ENCODE measurements at places on chromosomes 16 and 17.
A peak's percentile ranks its signal among the peaks of the same experiment; 100 is the strongest.

- DNase-seq: no peak
Observed at GRCh38 chr17:32636598-32637218, 149.9 kb downstream of the CDK5R1 start.

GRCh38 chr16:17149904-17150483, 320.8 kb downstream of the XYLT1 start:
- DNase-seq: peak; percentile 34

GRCh38 chr17:79757140-79757745, 20.7 kb upstream of the CBX2 start:
- DNase-seq: no peak

GRCh38 chr17:32835291-32835761, 41.6 kb downstream of the MYO1D start:
- DNase-seq: no peak

DNA sequence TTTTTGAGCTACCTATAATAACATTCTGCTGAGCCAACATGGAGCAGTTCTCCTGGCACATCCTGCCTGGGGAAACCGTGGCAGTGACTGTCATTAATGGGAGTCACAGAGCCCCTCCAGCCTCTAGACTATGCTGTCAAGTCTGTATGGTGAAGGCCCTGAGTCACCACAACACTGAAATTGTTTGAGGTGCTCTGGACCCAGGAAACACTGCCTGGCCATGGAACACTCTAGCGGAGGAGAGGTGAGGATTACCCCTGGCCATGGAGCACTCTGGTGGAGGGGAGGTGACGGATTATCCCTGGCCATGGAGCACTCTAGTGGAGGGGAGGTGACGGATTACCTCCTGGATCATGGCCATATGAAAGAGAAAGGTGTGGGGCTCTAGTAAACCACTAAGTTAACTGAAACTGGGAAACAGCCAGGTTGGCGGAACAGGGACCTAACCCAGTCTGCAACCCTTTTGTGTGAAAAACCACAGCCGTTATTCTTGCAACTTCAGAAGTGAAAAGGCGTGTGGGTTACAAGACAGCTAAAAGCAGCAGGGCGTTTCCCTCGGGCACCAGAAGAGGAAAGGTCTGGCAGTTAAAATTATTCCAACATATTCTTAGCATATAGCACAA, 156.7 kb downstream of the KCNJ12 start:
- no peak for DNase-seq

GRCh38 chr17:72775919-72776318, 316.6 kb downstream of the SLC39A11 start:
- no peak for DNase-seq

- DNase-seq: no peak
Observed at GRCh38 chr17:78183916-78184315, 2.9 kb downstream of the TK1 start.

DNA sequence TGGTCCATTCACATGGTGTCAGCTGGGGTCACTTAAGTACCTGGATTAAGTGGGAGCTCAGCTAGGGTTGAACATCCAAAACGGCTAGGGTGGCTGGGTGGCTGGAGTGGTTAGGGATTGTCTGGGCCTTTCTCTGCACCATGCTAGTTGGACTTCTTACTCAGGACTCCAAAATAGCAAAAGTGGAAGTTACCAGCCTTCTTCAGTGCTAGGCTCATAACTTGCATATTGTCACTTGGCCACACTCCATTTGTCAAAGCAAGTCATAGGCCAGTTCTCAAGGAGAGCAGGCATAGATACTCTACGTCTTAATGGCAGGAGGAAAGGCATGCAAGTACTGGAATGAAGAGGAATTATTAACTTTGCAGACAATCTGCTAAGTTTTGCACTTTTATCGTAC, 69.7 kb downstream of the ESRP2 start:
- no peak for DNase-seq

GRCh38 chr16:10321407-10322387, 64.2 kb upstream of the ATF7IP2 start:
- no peak for DNase-seq

- no peak for DNase-seq
Observed at GRCh38 chr17:56314026-56314425, 160.8 kb downstream of the ANKFN1 start.

GRCh38 chr17:73278465-73279453, 17.1 kb upstream of the CPSF4L start:
- peak; percentile 33 for DNase-seq

- DNase-seq: no peak
Observed at GRCh38 chr17:33356266-33356665, 63.2 kb upstream of the ASIC2 start.

DNA sequence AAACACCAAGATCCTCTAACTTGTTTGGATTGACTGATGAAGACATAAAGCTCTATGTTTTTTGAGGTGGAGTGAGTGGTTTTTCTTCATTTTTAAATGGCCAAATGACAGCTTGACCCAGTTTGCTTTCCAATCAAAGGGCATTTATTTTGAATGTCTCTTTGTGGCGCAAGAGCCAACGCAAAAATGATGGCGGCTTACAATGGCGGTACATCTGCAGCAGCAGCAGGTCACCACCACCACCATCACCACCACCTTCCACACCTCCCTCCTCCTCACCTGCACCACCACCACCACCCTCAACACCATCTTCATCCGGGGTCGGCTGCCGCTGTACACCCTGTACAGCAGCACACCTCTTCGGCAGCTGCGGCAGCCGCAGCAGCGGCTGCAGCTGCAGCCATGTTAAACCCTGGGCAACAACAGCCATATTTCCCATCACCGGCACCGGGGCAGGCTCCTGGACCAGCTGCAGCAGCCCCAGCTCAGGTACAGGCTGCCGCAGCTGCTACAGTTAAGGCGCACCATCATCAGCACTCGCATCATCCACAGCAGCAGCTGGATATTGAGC, 329 bp downstream of the NLK start:
- no peak for DNase-seq

DNA sequence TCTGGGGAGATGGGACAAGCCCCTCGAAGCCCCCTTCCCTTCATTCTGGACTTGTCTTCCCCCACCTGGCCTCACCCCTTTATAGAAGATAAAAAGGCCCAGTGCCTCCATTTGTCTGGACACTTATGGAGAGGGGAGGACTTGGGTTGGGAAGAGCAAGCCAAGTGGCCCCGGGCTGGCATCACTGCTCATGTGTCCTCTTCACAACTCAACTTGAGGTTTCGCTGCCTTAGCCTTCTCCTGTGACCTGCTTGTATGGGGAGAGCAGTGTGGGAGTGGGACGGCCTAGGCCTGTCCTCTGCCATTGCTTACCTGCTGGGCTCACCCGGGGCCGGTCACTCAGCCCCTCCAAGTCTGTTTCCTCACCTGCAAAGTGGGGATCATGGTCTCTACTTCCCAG, 1.4 kb downstream of the PAQR4 start:
- DNase-seq: no peak

- peak; percentile 83 for DNase-seq
Observed at GRCh38 chr16:31108035-31108793, at the start of gene BCKDK. Gene BCKDK (plus strand): TSS chr16:31108386. CDS start chr16:31109224, 838 bp downstream.

- DNase-seq: no peak
Observed at GRCh38 chr17:72184805-72185204, 64.0 kb downstream of the SOX9 start.

- DNase-seq: no peak
Observed at GRCh38 chr16:20707461-20707860, 10.0 kb upstream of the ACSM1 start.

- DNase-seq: no peak
Observed at GRCh38 chr17:80909635-80910034, 82.0 kb upstream of the CHMP6 start.

- DNase-seq: peak; percentile 52
Observed at GRCh38 chr16:10738231-10739077, 5.2 kb upstream of the NUBP1 start.

DNA sequence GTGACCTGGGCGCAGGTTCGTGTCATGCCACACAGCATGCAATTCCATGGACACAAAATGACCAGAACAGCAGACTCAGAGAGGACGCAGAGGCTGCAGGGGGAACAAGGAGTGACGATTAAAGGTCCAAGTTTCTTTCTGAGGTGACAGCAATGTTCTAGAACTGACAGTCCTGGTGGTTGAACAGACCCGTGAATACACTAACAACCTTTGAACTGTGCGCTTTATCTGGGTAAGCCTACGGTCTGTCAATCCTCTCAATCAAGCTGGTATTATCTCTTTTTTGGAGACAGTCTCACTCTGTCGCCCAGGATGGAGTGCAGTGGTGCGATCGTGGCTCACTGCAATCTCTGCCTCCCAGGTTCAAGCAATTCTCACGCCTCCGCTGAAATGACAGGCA, 134.1 kb downstream of the ZNF778 start:
- DNase-seq: no peak

- DNase-seq: no peak
Observed at GRCh38 chr16:4746991-4747574, 12.7 kb downstream of the DNAAF8 start.

DNA sequence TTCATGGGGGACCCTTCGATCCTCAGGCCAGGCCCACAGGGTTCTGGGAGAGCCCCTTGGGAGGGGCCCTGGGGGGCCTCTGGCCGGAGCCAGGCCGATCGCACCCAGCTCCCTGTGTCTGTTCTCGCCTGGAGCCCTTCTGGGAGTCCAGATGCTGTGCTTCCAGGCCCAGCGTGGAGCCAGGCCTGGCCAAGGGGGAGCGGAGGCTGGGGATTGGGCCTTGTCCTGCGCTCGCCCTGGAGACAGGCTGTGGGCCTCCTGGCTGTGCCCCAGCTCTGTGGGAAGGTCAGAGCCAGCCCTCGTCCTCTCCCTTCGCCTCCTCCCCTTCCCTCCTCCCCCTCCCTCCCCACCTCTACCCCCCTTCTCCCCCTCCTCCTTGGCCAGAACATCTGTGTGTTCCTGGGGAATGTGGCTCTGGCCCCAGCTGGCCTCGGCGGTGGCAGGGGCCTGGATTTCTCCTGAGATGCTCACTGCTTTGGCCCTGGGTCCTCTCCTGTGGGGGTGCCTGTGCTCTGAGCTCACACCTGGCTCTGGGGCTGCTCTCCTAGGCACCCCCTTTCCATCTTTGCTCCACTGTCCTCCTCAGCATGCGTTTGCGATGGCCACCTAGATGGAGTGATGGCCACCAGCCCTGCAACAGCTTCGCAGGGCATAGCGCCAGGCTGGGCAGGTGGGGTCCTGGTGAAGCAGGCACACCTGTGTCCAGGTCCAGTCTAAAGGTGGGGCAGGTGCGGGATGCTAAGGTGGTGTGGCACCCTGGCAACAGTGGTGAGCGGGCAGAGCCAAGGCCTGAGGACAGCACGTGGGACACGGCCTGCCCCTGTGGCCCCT, 90.6 kb upstream of the CIBAR2 start:
- DNase-seq: peak; percentile 82

DNA sequence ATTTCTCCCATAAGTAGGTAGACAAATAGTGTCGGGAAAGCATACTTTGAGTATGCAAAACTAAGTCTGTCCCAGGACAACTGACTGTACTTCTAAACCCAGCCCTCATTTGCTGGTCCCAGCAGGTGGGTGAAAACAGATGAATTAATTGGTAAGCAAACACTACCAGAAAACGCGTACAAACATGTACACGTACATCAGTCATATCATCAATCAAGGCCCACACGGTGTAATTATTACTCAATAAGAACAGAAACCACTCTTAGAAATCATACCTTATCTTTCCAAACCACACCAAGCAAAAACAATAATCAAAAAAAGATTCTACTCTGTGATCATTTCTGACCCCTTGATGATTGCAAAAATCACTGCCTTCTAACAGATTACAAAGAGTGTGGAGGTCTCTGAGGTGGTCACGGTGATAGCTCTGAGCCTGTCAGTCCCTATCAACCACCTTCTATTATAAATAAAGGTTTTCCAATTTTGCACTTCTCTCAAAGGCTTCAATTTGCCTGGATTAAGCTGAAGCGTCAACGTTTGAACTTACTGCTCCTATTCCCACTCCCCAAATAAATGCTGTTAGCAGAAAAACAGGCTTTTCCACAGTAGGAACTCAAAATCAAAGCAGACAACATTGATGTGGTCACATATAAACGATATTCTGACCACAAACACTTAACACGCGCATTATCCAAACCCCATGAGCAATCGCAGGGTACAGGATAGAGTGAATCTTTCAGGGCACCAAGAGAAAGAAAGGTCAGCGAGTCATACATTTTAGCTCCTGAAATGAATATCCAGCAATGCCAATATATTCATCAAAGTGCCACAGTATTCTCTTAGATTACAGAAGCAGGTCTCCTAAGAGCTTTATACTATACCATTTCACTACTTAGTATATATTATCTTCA, 211.9 kb downstream of the STX8 start:
- DNase-seq: no peak

DNA sequence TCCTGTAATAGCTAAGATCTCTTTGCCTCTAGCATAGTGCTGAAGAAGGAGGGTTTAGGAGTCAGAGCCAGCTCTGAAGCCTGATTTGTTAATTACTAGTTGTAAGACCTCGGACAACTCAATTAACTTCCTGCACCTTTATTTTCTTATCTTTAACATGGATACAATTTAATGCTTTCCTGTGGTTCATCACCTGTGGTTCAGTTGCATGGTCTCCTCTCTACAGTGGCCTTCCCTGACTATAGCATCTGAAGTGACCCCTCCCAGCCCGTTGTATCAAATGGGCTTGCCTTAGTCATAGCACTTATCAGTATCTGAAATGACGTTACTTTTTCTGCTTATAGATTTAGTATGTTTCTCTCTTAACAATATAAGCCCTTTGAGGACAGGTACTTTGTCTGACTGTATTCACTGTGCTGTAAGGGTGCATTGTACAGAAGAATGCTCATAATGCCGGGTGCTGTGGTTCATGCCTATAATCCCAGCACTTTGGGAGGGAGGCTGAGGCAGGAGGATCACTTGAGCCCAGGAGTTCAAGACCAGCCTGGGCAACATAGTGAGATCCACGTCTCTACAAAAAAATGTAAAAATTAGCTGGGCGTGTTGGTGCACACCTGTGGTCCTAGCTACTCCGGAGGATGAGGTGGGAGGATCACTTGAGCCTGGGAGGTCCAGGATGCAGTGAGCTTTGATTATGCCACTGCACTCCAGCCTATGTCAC, 2.6 kb upstream of the NDE1 start:
- no peak for DNase-seq

DNA sequence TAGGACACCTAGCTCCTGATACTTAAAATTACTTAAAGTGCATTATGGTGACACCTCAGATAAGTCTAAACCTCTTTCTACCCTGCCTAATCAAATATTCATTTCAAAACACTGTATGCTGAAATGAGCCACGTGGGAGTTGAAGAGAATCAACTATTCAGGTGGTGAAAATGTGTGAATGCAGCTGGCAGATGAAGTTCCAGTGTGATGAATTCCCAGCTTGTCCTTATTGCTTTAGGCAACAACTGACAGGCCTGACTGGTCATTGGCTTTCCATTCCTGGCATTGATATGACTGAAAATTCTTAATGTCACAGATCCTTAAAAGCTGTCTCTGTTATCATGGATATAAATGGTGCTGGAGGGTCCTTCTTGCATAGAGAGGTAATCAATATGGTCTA, 301.9 kb upstream of the TBX2 start:
- no peak for DNase-seq

All from hepatocyte (in vitro differentiated cells).